ENCODE measurements at places on chromosomes 3 and 15. TPM values are rescaled to one million over a fixed set of nuclear protein-coding genes. Genes with fewer than 3 reads are reported as not detected.

The PLXNA1 gene
- total RNA-seq = 18.5 TPM

DNA sequence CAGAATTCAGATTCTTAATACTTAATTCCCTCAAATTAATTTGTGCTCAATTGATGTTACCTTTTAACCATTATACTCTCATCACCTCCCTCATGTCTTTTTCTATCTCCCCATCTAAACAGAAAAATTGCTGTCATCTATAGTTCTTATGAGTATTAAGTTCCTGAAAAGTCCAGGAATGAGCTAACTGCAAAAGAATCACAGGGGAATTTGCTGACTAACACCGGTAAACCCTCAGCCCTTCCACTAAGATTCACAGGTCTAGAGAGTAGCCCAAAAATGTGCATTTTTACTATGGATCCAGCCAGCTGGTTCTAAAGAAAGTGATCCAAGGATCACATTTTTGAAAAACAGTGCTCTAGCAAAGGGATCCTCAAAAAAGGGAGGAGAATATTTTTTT, 67.0 kb downstream of the SETD2 start:
- DNase-seq = no peak

The MME gene
- 10.5 TPM for total RNA-seq

DNA sequence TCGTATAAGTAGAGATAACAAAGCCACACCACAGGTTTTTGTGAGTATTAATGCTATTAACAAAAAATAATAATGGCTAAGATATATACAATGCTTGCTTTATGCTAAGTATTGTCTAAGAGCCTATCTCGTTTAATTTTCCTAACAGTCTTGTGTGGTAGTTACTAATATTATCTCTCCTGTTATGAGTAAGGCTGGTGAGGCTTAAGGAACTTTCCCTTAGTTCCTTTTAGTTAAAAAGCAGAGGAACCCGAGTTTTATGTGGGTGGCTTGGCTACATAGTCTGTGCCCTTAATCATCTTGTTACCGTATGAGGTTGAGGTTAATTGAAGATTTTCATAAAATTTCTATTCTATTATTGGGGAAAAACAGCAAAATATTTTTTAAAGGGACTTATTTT, 218.4 kb downstream of the SOX2 start:
- DNase-seq = no peak

DNA sequence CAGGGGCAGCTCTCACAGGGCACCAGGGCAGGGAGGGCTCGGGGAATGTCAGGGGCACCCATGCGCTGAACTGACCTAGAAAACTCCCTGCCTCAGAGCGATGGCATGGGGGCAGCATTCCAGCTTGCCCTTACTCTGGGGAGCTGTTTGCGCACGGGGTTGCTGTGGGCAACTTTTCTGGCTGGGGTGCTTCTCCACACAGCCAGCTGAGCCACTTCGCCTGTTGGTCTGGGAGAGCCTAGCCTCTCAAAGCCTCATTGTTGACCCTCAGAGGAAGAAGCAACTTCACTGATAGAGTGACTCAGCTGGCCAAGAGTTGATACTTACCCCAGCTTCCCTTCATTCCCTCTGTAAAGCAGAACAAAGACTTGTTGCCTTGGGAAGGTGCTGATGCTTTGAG, 42.6 kb upstream of the MRPS22 start:
- no peak for DNase-seq
